Pulmonary artery endothelial cell (primary cell): ENCODE measurements at places on chromosomes 1 and 21. TPM values are rescaled to one million over a fixed set of nuclear protein-coding genes. Genes with fewer than 3 reads are reported as not detected.

Gene HMGCS2
- total RNA-seq = not detected in 2 replicates

Gene IGFN1
- total RNA-seq = not detected in 2 replicates

Gene SPRR2E
- not detected in 2 replicates for total RNA-seq

Gene DNM3
- total RNA-seq = 0.59 and 2.4 TPM in 2 replicates

Gene RAB42
- total RNA-seq = 1.7 and 2.0 TPM in 2 replicates

Gene TMEM82
- total RNA-seq = not detected in 2 replicates

Gene ZFP69B
- total RNA-seq = 2.6 and 2.8 TPM in 2 replicates
